ENCODE measurements at places on chromosomes 3 and 15.

GRCh38 chr15:59274126-59274970 is 67.7 kb downstream of the LDHAL6B start:
- H3K27ac ChIP-seq, result no peak overlapping the region
- H3K36me3 ChIP-seq, result no peaks in the 10 kb centered on the region
- no peak for DNase-seq
- H3K4me1 ChIP-seq, result no peaks in the 10 kb centered on the region

DNA sequence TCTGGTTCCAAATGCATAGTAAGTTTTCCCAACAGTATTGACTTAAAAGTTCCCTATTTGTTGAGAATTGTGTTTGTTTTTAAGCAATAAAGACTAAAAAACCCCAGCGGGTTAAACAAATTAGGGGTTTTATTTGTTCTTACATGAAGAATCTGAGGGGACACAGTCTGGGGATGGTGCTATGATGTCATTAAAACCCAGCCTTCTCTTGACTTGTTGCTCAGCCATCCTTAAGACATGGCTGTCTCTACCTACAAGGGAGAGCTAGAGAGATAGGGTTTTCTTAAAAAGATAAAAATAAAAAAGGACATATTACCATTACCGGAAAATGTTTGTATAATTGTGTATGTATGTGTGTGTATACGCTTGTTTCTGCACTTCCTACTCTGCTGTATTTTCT is 11.7 kb upstream of the ARL14 start:
- no peaks in the 10 kb centered on the region for H3K4me1 ChIP-seq
- H3K4me3 ChIP-seq, result no peak overlapping the region
- no peak for DNase-seq
- H3K36me3 ChIP-seq, result no peaks in the 10 kb centered on the region
- H3K27ac ChIP-seq, result no peak overlapping the region

- no peaks in the 10 kb centered on the region for H3K27me3 ChIP-seq
- H3K36me3 ChIP-seq, result no peaks in the 10 kb centered on the region
- no peak for DNase-seq
- no peak overlapping the region for H3K4me3 ChIP-seq
- H3K27ac ChIP-seq, result no peak overlapping the region
- no peaks in the 10 kb centered on the region for H3K4me1 ChIP-seq
Observed at GRCh38 chr3:155890671-155891190, 20.3 kb downstream of the GMPS start.

- H3K27ac ChIP-seq, result no peak overlapping the region
- DNase-seq, result no peak
- no peaks in the 10 kb centered on the region for H3K36me3 ChIP-seq
- no peaks in the 10 kb centered on the region for H3K4me1 ChIP-seq
- no peak overlapping the region for H3K4me3 ChIP-seq
Observed at GRCh38 chr3:138089091-138089490, 26.3 kb downstream of the DZIP1L start.

- H3K4me3 ChIP-seq, result no peak overlapping the region
- H3K27me3 ChIP-seq, result no peaks in the 10 kb centered on the region
- H3K27ac ChIP-seq, result no peak overlapping the region
- H3K4me1 ChIP-seq, result no peaks in the 10 kb centered on the region
- DNase-seq, result no peak
Observed at GRCh38 chr3:128554465-128555097, 61.6 kb upstream of the GATA2 start.

- no peaks in the 10 kb centered on the region for H3K27me3 ChIP-seq
- H3K4me3 ChIP-seq, result no peak overlapping the region
Observed at GRCh38 chr3:191355406-191355805, 25.1 kb upstream of the UTS2B start.

DNA sequence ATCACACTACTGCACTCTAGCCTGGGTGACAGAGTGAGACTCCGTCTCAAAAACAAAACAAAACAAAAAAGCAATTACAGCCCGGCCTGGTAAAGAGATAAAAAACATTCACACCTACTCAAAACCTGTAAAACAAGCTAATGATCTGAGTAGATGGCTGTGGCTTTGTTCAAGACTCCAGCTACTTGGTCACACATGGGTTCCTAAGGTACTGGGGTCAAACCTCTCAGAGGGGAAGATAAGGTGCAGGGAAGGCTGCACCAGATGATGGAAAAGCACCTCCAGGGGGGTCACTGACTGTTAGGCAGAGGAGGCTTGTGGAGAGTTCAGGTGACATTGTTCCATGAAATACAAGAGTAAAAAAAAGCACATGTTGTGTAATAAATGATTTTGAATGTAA is 450.2 kb upstream of the WNT5A start:
- H3K4me1 ChIP-seq, result no peaks in the 10 kb centered on the region
- DNase-seq, result no peak
- no peak overlapping the region for H3K27ac ChIP-seq
- no peaks in the 10 kb centered on the region for H3K27me3 ChIP-seq
- no peaks in the 10 kb centered on the region for H3K36me3 ChIP-seq

All from testis (tissue), 5 donors.